T follicular helper cell (primary cell): ENCODE measurements at places on chromosomes 5 and 9.

DNA sequence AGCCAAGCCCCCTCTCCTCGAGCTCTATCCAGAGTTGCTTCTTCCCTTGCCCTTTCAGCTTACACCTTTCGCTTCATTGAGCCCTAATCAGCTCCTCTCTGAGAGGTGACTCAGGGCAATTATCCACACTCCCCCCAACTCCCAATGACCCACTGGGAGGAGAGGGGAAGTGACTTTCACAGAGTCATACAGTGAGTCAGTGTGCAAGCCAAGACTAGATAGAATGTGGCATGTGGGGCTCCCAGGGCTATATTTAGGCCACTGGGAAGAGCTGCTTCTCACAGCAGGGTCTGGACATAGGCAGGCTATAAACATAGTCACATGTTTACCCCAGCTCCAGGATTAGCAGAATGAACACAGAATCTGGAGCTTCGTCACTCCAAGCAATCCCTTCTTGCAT, 57.4 kb downstream of the NRG2 start:
- DNase-seq: no peak

DNA sequence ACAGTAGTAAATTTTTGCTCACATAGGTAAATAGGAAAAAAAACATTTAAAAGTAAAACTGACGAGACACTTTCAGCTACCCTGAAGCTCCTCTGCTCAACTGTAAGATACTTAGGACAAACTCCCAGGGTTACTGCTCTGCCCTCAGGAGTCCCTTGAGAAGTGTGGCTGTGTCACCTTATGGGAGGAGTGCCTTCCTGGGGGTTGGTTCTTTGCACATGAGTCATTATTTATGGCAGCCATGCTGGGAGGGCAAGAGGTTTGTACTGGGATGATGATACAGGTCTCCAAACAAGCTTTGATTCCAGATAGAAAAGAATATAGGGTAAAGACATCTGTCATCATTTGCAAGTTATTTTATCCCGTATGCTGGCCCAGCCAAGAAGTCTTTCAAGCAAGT, 45.9 kb downstream of the TTC1 start:
- DNase-seq: no peak

GRCh38 chr5:135124128-135124527, 90.1 kb upstream of the PITX1 start:
- DNase-seq: no peak

DNA sequence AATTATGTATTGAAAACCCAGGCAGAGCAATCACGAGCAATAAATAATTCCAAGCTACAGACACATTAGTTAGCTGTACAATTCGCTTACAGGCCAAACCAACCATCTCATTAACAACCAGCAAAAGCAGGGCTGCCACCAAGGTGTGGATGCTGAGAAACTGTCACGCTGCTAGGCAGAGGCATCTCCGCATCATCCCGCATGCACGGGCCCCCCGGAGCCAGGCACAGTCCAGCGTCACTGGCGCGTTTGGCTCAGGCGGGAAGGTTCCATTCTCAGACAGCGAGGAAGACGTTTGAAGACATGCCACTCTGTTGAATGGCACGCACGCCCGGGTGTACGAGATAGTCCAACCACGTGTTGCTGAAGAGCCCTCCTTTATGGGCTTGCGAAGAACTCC, 184.0 kb downstream of the OLFM1 start:
- DNase-seq: no peak

DNA sequence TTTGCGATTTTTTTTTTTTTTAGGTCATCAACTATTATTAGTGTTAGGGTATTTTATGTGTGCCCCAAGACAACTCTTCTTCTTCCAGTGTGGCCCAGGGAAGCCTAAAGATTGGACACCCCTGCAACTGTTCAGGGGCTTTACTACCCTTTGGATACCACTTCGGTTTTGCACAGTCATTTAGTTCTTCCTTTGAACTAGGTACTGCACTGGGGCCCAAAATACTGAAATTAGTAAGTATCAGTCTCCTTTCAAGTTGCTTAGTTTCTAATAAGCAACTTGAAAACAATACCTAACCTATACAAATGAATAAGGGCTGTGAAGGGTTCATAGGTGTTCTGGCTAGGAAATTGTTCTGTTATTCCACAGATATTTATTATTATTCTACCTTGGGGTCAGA, 45.3 kb downstream of the CWC27 start:
- DNase-seq: no peak
